ENCODE measurements at places on chromosomes 7 and 10.

DNA sequence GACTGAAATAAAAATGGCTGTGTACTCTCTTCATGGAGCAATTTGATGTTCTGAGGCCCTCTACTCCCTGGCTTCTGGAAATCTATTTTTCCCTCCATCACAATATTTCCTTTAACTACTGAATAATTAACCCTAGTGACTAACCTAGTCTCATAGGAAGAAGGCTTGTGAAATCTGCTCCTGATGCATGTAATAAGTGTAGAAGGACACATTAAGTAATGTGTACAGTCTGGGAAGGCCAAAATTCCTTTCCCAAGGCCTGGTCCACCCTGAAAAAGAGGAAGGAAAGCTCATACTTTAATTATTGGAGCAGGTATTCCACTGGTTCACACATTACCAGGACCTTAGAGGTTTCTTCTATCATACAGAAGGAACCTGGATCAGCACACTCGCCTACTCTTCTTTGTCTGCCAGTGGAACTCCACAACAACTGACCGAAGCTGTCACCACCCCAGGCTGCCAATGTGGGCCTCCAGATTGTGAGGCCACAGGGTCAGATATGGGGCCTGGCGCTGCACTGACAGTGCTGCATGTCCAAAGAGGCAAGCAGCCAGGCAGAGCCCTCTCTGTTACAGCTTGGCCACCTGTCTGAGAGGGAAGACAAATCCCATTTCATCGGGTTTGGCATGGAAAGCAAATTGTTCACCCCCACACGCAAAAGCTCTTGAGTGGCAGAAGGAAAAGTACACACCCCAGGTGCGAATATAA lies 54.4 kb upstream of the FAM133B start:
- peaks cover 30% of the 10 kb centered on the region for H3K4me1 ChIP-seq
- no peak overlapping the region for H3K27ac ChIP-seq
- H3K36me3 ChIP-seq = no peaks in the 10 kb centered on the region

- peaks cover 10% of the 10 kb centered on the region for H3K27me3 ChIP-seq
- no peaks in the 10 kb centered on the region for H3K4me1 ChIP-seq
- H3K27ac ChIP-seq = no peak overlapping the region
- DNase-seq = no peak
- H3K4me3 ChIP-seq = no peak overlapping the region
- H3K36me3 ChIP-seq = no peaks in the 10 kb centered on the region
These were observed 29.8 kb upstream of the CHST15 start for GRCh38 chr10:124123156-124123555.

GRCh38 chr10:1724921-1725488 lies 12.3 kb downstream of the ADARB2 start:
- no peak overlapping the region for H3K27ac ChIP-seq
- H3K27me3 ChIP-seq = peaks cover 2% of the 10 kb centered on the region
- H3K36me3 ChIP-seq = no peaks in the 10 kb centered on the region
- no peaks in the 10 kb centered on the region for H3K4me1 ChIP-seq
- no peak overlapping the region for H3K4me3 ChIP-seq

GRCh38 chr10:44618910-44619309 lies 234.0 kb upstream of the CXCL12 start:
- no peak overlapping the region for H3K4me3 ChIP-seq
- no peaks in the 10 kb centered on the region for H3K27me3 ChIP-seq
- no peak for DNase-seq

- no peaks in the 10 kb centered on the region for H3K4me1 ChIP-seq
- no peak for DNase-seq
- no peak overlapping the region for H3K4me3 ChIP-seq
- H3K27me3 ChIP-seq = no peaks in the 10 kb centered on the region
- H3K27ac ChIP-seq = no peak overlapping the region
- no peaks in the 10 kb centered on the region for H3K36me3 ChIP-seq
These were observed 115.0 kb upstream of the TEX47 start for GRCh38 chr7:88910516-88910915.

DNA sequence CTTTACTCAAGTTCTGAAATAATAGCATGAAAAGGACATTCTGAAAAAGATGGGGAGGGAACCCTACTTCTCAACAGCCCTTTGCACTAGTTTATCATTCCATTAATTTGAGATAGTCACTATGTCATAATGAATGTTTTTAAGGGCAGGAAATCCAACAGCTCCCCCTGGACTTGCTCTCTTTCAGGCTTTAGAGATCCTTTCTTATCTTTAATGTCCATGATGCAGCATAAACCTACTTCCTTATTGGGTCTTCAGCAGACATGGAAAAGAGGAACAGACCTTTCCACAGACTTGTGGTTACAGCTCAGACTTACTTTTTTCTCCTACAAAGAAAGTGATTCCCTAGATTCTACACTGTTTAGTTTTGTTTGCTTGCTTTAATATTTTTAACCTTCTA lies 87.3 kb downstream of the IDE start:
- no peaks in the 10 kb centered on the region for H3K4me1 ChIP-seq
- no peaks in the 10 kb centered on the region for H3K27me3 ChIP-seq
- H3K27ac ChIP-seq = no peak overlapping the region
- DNase-seq = no peak

DNA sequence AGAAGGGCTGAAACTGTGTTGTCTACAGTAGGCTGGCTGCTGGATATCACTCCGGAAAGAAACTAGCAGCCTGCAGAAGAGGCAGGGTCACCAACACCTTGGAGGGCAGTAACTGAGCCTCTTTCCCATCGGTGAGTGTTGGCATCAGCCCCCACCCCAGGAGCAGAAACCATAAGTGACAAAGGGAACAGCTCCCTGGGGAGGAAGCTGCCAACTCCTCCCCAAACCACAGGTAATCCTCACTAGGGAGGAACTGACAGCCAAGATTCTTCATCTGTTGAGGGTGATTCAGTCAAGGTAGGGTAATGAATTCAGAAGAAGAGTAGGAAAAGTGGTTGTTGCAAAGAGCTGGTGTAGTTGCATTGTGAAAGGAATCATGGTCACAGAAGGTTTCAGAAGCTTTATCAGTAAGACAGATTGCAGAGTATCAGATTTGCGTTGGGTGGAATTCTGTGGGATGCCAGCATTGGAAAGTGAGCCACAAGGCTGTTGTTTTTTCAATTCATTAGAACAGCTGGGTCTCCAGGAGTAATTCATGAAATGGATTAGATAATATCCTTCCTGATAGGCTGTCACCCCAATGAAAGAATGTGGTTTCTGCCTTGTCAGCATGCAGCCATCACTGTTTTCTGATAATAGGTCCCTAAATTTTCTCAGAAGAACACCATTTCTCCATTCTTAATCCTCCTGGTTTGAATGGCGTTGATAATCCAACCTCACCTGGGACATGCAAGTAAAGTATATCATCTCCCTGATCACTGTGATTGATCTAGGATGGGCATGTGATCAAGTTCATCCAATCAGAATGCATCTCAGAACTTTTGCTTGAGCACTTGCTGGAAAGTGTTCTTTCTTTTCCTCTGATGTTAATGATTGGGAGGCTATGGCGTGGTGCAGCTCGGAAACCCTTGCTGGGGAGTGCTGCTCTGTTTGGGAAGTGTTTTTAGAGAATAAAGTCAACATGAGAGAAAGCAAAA lies 75.0 kb upstream of the CTBP2 start:
- H3K27me3 ChIP-seq = peaks cover 2% of the 10 kb centered on the region
- no peaks in the 10 kb centered on the region for H3K36me3 ChIP-seq
- no peak overlapping the region for H3K27ac ChIP-seq
- no peak overlapping the region for H3K4me3 ChIP-seq

DNA sequence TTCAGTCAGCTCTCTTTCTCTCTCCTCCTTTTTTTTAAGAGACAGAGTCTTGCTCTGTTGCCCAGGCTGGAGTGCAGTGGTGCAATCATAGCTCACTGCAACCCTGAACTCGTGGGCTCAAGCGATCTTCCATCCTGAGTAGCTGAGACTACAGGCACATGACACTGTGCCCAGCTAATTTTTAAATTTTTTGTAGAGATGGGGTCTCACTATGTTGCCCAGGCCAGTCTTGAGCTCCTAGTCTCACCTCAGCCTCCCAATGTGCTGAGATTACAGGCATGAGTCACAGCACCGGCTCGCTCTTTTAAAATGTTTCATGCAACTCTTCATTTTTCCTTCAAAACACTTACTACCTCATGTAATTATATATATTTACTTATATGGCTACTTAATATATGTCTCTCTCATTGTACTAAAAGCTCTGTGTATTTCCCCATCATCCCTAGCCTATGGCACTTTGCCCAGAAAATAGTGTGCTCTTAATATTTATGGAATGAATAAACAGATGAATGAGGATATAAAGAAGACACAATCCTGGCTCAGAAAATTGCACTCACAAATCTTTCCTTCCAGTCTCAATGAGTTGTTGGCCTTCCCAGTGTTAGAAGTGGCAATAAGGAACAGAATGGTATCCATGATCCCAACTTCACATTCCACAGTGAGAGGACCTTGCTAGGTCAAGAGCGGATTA lies 33.9 kb downstream of the EBLN1 start:
- no peaks in the 10 kb centered on the region for H3K4me1 ChIP-seq
- no peak overlapping the region for H3K27ac ChIP-seq
- H3K27me3 ChIP-seq = peaks cover 4% of the 10 kb centered on the region
- DNase-seq = no peak
- no peaks in the 10 kb centered on the region for H3K36me3 ChIP-seq

DNA sequence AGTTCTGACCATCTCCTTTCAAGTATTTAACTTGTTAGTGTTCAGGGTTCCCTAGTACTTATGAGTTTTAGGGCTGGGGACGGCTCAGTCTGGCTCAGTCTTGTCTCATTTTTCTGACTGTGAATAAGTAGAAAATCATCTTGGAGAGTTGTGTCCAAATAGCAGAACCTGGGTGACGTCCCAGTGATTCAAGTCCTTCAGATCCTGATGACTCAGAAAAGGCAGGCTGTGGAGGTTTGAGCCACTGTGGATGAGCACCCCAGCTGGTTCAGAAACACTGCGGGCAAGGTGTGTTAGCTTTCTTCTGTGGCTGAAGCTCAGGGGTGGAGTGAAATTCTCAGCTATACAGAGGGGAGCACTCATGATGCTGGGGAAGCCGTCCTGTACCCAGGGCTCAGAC lies 154.4 kb upstream of the NPY start:
- H3K27ac ChIP-seq = no peak overlapping the region
- DNase-seq = no peak
- H3K4me3 ChIP-seq = no peak overlapping the region
- no peaks in the 10 kb centered on the region for H3K27me3 ChIP-seq
- no peaks in the 10 kb centered on the region for H3K36me3 ChIP-seq

Measured in T-cell (primary cell).